A172 (cell line): ENCODE measurements at places on chromosomes 4 and X. TPM values are rescaled to one million over a fixed set of nuclear protein-coding genes. Genes with fewer than 3 reads are reported as not detected.

DRD5 gene
- not detected in 2 replicates for total RNA-seq

IL2 gene
- not detected in 2 replicates for total RNA-seq

UCP1 gene
- not detected in 2 replicates for total RNA-seq

OR13H1 gene
- total RNA-seq, result not detected in 2 replicates

F8A2 gene
- total RNA-seq, result not detected in 2 replicates

FAM9B gene
- total RNA-seq, result not detected in 2 replicates

GAGE12H gene
- not detected in 2 replicates for total RNA-seq

PABPC1L2A gene
- not detected in 2 replicates for total RNA-seq

SMIM43 gene
- not detected in 2 replicates for total RNA-seq

PLXNB3 gene
- 13.8 and 14.3 TPM in 2 replicates for total RNA-seq

DNA sequence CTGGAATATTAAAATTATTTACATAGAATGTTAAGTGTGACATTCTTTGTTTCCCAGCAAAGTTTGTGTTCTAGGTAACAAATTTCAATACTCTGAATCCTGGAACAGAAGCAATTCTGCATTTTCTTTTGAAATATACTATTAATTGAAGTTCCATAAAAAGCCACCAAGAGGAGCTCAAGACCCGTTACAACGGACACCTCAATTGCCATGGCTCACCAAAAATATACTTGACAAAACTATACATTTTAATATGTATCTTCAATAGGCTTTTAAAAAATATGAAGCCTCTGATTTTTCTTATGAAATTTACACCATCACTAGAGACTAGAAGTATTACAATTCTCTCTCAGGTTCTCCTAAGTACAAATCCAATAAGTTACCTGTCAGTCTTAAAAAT, 111.4 kb downstream of the NYX start:
- no peak for DNase-seq

- DNase-seq, result no peak
Measured at GRCh38 chr4:45119376-45119775, 393.0 kb upstream of the GNPDA2 start.

DNA sequence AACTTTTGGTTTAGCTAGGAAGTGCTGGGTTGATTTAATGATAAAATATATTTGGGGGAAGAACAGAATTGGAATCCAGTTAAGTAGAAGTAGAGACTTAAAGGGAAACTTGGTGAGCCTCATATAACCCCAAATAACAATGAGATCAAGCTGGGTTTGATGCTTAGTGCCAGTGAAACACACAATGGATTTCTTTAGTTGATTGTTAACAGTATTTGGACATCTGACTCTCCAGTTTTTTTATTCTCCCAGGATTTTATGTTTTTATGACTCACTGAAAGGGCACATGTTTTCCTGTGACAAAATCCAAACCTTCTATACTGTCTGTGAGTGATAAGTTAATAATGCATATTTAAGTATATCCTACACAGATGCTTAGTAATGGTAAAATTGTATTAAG, 2.7 kb upstream of the NEUROG2 start:
- DNase-seq, result no peak

DNA sequence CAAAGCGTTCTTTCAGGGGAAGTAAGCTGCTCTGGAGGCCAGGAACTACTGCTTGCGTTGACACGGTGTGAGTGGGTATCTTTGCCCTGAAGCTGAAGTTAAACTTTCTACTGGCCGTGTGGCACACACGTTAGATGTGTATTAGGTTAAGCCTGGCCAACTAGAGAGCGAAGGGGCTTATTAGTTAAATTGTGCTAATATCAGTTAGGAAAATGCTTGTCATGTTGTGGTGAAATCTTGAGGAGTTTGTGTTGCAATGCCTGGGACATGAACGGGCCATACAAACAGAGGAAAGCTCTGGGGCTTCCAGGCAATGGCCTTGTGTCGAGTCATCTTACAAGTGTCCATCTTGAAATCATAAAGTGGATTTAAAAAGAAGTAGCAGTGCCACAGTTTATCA, 62.6 kb downstream of the NSUN7 start:
- DNase-seq, result no peak

DNA sequence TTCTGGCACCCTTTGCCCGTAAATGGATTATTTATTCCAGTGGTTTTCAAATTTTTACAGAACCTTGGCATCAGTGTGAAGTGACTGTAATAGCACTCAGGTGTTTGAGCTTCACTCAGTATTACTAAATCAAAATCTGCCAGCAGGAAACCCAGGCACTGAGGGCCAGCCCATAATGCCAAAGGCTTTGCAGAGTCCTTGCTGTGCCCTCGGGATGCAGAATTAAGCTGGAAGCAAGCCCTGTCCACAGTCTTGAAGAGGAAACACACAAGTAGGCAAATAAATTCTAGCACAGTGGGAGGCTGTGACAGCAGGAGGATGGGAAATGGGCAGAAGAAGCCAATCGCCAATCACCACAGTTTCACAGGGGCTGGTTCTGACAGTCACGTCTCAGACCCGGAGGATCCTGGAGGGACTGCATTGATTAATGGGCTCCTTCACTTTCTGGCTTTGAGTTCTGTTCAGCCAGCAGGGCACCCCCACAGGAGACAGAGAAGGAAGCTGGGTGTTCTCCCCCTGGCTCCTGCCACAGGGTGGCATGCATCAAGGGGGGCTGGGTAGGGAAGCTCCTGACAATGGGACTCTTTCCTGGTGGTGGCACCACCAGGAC, 138.8 kb downstream of the MTNR1A start:
- no peak for DNase-seq

- no peak for DNase-seq
Measured at GRCh38 chr4:108165586-108165985, 3.1 kb downstream of the LEF1 start.

DNA sequence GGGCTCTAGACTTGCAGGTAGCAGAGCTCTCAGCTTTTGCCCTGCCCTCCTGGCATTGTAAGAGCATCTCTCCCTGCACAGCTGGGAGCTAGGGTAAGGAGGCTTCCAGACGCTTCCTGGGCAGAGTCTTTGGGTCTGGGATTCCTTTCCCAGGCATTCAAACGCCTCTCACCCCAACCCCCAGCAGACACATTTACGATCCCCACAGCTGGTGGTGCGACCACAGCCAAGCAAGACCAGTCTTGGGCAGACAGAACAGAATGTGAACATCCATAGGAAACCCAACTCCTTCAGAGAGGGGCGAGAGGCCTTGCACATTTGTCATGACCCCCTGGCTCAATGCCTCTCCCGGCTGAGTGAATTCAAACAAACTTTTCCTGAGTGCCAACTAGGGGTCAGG, 38.1 kb upstream of the CD99L2 start:
- no peak for DNase-seq

DNA sequence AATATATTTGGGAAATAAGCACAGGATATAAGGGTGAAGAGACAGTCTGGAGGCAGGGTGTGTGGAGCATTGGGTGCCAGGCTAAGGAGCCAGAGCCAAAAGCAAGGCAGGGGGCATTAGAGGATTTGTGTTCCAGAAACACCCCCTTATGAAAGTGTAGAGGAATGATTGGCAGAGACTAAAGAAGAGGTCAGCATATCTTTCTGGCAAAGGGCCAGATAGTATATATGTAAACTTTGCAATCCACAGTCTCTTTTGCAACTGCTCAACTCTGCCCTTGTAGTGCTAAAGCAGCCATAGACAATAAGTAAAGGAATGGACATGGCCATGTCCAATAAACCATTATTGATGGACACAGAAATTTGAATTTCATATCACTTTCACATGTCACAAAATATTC, 3.6 kb upstream of the SLC9A6 start:
- no peak for DNase-seq

DNA sequence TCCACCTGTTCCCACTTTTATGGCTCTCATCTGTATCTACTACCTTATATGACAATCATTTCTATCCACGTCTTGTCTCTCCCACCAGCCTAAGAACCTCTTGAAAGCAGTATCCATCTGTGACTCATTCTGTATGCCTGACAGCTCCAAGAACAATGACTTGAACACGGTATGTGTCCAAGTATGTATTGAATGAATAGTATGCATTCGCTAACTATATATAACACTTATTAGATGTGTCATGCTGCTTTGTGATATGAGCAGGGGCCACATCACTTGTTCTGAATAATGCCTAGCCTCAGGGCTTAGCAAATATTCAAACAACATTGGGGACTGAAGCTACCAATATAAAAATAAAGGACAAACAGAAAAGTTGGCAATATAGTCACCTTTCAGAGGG, 4.9 kb downstream of the OPHN1 start:
- DNase-seq, result peak; percentile 50

DNA sequence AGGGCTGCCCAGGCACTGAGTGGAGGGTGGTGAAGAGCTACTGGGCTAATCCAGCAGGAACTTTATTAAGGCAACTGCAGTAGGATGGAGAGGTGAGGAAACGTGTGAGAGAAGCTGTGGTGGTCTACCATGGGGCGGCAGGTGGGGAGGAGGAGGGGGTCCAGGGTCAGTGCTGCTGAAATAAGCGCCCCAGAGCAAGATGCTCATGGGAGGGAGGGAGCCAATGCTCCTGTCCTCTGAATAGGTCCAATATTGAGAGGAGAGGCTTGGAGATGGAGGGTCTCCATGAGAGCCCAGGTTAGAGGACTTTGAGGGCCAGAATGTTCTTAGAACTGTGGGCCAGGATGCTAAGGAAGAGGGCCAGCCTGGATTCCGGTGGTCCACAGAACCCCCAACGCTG, 35.2 kb downstream of the EVC start:
- no peak for DNase-seq
